ENCODE measurements at places on chromosomes 11 and 22.

DNA sequence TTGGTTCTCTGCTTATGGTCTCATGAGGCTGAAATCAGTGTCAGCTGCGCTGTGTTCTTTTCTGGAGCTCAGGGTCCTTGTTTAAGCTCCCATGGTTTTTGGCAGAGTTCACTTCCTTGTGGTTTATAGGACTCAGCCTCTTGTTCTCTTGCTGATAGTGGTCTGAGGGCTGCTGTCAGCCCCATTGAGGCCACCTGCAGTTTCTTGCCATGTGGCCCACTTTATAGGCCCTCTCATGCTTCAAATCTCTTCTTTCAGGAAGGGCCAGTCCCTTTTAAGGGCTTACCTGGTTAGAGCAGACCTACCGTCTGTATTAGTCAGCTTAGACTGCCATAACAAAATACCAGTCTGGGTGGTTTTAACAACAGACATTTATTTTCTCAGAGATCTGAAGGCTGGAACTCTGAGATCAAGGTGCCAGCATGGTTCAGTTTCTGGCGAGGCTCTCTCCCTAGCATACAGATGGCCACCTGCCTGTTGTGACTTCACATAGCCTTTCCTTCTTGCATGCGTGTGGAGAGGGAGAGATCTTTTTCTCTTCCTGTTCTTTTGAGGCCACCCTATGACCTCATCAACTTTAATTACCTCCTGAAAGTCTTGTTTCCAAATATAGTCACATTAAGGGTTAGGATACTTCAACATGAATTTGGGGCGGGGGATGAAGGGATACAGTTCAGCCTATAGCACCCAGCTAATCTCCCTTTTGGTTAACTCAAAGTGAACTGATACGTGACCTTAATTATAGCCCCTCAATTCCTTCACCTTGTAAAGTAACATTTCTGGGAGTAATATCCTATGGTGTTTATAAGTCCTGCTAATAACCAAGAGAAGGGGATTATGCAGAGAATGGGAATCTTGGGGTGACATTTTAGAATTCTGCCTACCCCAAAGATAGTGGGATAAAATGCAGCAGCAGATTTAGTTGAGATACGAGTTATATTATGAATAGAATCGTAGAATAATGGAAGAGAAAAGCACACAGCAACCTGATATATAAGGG, 131.8 kb downstream of the UVRAG start:
- DNase-seq = peak; percentile 96

GRCh38 chr11:13183094-13183825, 94.3 kb upstream of the BMAL1 start:
- DNase-seq = peak; percentile 75

GRCh38 chr11:82750643-82751139, 17.0 kb upstream of the FAM181B start:
- no peak for DNase-seq

DNA sequence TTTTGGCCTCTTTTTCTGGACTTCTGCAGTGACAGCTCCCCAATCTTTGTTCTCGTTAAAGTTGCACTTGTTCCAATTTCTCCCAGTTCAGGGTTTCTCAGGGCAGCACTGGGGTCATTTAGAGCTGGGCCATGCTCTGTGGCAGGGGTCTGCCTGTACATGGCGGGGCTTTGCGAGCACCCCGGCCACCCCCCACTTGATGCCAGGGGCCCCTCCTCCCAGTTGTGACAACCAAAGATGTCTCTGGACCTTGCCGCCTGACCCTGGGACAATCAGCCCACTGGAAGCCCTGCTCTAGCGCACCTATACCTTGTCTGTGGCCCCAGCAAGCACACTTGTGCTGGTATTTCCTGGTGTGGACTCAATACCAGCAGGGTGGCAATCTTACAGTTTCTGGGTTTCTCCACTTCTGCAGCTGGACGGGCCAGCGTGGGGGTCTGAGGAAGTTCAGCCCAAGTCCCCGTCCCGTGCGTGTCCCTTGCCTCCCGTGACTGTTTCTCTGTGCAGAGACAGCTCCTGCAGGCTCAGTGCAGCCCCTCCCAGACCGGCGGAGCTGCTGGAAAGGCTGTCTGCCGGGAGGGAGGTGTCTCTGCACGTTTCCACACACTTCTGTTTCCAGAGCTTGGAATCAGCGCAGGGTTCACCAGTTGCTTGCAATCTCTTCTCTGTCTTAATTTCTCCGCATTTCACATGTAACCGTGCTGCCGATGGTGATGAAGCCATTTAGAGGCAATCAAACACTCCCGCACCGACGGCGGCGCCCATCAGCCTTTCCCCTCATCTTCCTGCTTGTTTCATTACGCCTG, 1328.9 kb downstream of the BRD1 start:
- no peak for DNase-seq
